ENCODE measurements at places on chromosomes 4 and X. TPM values are rescaled to one million over a fixed set of nuclear protein-coding genes. Genes with fewer than 3 reads are reported as not detected.

PCDH10 gene
- total RNA-seq, result not detected

RIBC1 gene
- total RNA-seq, result 0.49 TPM

CACNA1F gene
- 0.05 TPM for total RNA-seq

COL4A5 gene
- total RNA-seq, result 0.51 TPM

MAGEB2 gene
- total RNA-seq, result not detected

ASMT gene
- not detected for total RNA-seq

ARL9 gene
- total RNA-seq, result not detected

GRCh38 chr4:113682730-113683537 is 78.6 kb downstream of the CAMK2D start:
- peak; percentile 88 for DNase-seq

DNA sequence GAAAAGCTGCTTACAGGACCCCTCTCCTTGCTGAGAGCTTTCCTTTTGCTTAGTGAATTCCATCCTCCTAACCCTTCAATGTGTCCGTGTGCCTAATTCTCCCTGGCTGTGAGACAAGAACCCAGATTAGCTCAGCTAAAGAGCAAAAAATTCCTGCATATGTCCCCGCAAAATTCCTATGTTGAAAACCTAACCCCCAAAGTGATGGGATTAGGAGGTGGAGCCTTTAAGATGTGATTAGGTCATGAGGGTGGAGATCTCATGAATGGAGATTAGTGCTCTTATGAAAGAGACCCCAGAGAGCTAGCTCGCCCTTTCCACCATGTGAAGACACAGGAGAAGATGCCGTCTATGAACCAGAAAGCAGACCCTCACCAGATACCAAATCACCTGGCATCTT is 503.0 kb upstream of the DIAPH2 start:
- no peak for DNase-seq

- DNase-seq, result no peak
These were observed 743 bp downstream of the ANTXR2 start for GRCh38 chr4:80072228-80072743.

DNA sequence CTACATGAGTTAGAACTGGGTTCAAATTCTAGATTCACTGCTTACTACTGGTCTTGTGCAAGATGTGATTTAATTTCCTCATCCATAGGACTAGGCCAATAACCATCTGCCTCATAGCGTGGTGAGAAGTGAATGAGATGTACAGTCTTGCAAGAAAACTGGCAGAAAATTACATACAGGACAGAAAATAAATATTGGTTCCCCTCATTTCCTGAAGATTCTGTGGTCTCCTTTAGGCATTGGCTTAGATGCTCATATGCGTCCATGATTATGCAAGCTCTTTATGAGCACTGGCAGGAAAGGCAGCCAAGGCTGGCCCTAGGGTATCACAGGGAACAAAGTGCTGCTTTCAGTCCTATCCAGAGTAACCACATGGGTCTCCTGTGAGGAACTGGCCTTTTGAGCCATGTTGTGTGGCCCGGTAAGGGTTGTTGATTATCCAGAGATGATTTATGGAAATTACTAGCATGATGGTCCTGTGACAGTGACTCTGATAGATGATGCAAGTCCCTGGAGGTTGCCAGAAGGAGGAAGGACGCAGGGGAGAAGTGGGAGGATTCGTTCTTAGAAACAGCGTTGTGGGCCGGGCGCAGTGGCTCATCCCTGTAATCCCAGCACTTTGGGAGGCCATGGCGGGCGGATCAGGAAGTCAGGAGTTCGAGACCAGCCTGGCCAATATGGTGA is 9.9 kb upstream of the MOB1B start:
- DNase-seq, result no peak

- DNase-seq, result no peak
These were observed 107.3 kb upstream of the MYOZ2 start for GRCh38 chr4:119028296-119028695.

GRCh38 chrX:19839770-19840254 is 47.6 kb downstream of the SH3KBP1 start:
- peak; percentile 64 for DNase-seq

- no peak for DNase-seq
These were observed 37.4 kb upstream of the NLGN4X start for GRCh38 chrX:6266041-6266440.

Data from GM12878 (cell line).